ENCODE measurements at places on chromosomes 3 and 15.
A peak's percentile ranks its signal among the peaks of the same experiment; 100 is the strongest.

GRCh38 chr3:187046033-187046432, 93.3 kb downstream of the RPL39L start:
- DNase-seq = no peak

DNA sequence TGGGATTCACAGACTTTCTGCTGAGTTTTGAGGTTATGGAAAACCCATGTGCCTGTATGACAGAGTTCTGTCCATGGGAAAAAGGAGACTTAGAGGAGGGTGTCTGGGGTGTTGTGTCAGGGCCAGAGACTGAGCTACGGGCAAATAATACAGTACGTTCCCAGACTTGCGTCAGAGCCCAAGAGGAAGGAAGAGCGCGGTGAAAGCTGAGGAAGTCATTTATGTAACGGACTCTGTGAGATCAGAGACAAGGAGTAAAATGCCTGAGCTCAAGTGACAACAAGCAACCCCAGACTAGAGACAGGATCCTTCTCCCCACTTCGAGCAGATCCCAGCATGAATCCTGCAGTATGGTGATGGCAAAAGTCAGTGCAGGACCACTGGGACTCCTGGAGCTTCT, 368.6 kb upstream of the MCTP2 start:
- no peak for DNase-seq

DNA sequence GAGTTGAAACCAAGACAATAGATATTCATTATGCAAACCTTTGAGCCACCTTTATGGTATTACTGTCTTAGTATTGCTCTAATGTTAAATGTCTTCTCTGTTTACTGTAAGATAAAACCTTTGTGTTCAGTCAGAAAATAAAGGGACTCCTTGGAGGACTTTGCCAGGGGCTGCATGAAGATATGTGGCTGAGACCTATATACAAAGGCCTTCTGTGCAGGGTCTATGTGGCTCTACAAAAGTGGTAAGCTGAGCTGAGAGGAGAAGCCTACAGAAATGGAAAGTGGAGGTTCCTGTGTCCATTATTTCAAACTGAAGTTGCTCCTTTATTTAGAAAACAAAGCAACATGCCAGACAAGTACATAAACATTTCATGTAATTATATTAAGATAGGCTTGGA, 131.5 kb downstream of the FNDC3B start:
- DNase-seq = no peak

- no peak for DNase-seq
Measured at GRCh38 chr3:71062037-71062932, 521.2 kb downstream of the FOXP1 start.

- no peak for DNase-seq
Measured at GRCh38 chr3:155517903-155518302, 224.4 kb upstream of the STRIT1 start.

- no peak for DNase-seq
Measured at GRCh38 chr3:195908694-195909581, 587 bp upstream of the TNK2 start.

- DNase-seq = peak; percentile 93
Measured at GRCh38 chr3:67654099-67654843, at the start of gene SUCLG2. SUCLG2 (minus strand) TSS chr3:67654612; CDS start chr3:67654586, 26 bp downstream.

GRCh38 chr15:71149646-71150557, 34.6 kb downstream of the THSD4 start:
- DNase-seq = no peak

DNA sequence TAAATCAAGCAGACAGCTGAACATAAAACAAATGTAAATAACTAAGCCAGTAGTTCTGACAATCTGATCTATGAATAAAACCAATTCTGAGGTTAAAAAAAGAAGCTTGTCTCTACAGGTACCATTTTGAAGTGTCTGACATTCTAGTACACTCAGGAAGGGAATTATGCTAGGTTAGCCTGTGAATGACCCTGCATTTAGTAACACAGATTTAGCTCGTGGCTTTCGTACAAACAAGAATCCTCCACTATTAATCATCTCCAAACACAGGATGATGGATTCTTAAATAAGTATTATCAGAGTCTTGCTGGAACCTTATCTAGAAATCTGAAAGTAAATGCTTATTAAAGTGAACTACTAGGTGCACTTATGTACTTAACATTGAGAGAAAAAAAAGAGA, 1120.1 kb downstream of the ROBO1 start:
- DNase-seq = no peak

- DNase-seq = no peak
Measured at GRCh38 chr3:35624698-35625097, 14.6 kb upstream of the ARPP21 start.

GRCh38 chr3:38059591-38059990, 20.6 kb downstream of the DLEC1 start:
- no peak for DNase-seq

DNA sequence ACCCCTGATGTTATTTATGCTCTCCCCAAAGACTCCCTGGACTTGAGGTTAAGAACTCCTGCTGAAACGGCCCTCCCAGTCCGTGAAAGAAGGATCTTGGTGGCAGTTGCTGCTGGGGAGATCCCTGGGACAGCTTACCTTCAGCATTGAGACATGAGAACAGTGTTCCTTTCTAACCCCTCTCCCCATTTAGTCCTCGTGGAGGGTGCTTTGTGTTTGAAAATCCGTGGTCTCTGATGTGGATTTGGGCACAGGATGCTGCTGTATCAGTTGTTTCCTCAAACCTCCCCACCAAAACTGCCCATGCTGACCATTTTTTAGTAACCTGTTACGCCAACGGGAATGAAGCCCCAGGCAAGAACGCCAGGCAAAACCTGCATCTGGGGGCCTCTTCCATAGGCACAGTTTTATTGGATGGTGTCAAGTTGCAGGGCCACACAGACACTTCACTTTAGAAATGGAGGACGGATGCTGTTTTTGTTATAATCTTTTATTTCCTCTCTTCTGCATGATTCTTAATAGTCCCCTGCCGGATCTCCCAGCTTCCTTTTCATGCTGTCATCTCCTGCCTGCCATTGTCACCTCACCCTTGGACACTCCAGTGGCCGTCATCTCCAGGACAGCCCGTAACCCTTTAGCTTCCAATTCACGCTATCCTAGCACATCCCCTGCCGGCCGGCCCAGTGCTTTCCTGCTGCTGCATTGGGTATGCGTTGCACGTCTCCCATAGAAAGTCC, 31.7 kb upstream of the CEMIP start:
- DNase-seq = no peak

DNA sequence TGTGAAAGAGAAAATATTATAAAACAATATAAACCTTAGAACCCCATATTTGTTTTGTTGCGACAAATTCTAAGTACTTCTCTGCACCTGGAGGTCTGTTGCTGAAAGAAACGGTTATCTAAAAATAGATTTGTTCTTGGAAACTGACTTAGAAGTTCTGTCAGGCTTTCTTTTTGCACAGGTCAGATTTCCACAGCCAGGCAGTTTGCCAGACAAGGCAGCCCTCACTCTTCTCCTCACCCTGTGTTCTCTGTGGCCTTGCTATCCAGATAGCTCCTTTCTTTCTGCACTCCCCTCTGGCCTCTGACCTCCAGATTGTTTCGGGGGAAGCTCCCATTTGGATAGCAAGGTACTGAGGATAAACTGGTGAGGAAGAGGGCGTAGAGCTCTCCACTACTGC, 413.3 kb upstream of the ONECUT1 start:
- DNase-seq = no peak

- DNase-seq = no peak
Measured at GRCh38 chr15:70767667-70768066, 4.3 kb upstream of the UACA start.

DNA sequence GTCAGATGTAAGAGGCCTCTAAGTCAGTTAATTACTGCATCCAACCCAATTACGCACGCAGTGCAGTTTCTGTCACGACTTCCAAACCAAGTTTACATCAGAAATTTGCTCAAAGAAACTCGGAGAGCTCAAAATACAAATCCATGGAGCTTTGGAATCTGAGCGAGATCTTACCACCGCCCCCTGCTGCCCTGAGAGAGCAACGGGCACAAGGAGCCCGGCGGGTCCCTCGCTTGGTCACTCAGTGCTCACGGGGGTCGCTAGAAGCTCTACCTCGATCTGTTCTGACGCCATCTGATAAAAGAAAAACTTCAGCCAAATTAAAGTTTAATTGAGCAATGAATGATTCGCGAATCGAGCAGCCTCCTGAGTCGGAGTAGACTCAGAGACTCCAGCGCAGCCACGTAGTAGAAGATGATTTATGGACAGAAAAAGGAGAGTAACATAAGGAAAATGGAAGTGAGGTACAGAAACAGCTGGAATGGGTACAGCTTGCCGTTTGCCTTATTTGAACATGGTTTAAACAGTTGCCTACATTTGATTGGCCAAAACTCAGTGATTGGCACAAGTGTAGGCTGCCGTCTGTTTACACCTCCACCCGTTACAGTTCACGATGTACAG, 232.7 kb upstream of the ATP10A start:
- DNase-seq = no peak

DNA sequence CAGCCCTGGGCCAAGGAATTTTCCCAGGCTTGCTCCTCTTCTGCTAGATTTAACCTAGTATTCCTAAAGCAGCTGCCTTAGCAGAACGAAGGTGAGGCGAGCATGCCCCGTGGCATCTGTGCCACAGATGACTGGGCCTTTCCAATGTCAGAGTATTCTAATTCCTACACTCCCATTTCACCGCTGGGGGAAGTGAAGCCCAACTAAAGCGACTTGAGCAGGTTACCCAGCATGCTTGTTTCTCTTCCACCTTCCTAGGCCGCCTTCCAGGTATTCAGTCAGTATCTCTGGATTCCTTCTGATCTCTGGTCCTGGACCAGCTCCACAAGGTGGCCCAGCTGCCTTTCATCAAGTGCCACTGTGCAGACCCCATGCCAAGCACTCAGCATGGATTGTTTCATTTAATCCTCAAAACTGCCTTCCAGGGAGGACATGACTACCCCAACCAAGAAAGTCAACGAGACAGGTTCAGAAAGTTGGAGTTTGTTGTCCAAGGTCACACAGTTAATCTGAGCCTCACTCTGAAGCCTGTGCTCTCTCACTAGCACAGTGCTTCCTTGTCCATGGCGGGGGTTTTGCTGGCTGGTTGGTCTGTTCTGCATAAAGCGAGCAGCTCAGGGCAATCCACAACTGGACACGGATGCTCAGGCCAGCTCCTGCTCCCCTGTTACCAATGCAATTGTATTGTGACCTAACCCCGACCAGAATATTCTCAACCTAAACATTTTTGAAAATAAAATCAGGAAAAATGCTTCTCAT, 15.1 kb downstream of the MYO5C start:
- no peak for DNase-seq

DNA sequence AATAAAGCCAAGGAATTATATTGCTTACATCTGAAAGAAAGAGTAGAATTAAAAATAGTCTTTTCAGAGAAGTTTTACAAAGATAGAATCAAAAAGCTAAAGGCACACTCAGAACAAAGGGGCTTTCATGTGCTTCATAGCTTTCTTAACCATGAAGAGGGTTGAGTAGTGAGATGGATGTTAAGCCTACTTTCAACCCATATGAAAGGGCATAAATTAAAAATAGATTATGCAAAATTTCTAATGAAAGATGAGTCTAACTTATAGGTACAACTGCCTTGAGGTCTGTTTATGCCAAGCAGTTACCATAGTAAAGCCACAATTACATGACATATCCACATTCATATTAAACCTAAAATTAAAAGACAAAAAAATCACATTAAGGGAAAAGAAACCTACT, 223.3 kb upstream of the ARHGEF26 start:
- DNase-seq = no peak

DNA sequence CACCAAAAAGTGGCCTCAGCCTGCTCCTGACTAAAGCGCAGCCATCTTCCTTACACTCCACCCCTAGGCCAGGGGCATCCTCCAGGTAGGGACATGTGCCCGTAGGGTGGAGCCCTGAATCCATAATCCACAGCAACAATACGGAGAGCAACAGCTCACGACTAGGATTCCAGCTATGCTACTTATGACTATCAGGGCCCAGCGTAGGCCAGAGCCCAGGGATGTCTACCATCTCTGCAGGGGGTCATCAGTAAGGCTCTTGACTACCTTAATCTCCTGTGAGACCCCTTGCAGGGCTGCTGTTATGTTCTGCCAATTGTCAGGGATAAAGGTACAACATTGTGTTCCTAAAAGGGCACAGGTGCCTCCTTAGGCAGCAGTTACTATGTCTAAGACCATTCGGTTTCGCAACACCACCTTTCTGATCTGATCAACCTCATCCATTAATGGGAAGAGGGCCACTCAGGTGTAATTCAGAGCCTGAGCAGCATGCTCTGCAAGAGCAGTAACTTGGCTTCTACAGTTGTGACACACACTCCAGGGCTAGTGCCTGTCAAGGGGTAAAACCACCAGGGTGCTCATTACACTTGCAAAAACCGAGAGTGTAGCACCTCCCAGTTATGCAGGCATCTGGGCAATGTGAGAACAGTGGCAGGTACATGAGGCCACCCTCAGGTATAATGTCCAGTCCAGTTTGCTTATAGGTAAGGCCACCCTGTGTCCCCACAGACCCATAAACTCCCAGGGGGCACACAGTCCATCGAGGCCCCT, 11.0 kb downstream of the CCRL2 start:
- no peak for DNase-seq
